ENCODE measurements at places on chromosomes 3 and 15.

DNA sequence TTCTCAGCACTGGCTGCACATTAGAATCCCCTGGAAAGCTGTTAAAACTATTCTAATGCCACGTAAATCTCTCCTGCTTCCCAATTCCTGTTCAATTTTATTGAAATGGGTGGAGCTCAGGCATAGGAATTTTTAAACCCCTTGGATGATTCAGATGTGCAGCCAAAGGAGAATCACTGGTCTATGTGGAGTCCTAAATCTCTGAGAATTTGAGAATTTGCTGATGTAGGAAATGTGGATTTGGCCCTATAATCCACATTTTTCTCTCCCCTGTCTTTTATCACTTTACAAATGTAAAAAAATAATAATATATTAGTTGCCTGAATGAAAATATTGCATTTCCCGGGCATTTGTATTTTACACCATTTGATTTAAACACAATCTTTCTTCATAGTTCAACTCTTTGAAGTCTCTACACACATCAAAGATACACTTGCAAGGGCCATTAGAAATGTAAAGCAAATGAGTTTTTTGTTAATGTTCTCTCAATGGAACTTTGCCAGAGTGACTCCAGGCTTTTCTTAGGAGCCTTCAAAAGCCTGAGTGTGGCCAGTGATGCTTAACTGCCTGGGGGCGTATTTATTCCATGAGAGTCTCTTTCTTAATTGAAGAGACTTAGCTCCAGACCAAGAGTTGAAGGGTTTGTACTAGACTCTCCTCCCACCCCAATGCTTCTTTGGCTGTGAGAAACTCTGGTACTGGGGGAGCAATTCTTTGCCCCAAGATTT, 48.8 kb upstream of the PTX3 start:
- H3K27me3 ChIP-seq = no peaks in the 10 kb centered on the region
- no peaks in the 10 kb centered on the region for H3K4me1 ChIP-seq
- no peak overlapping the region for H3K27ac ChIP-seq
- DNase-seq = no peak
- H3K4me3 ChIP-seq = no peak overlapping the region
- no peaks in the 10 kb centered on the region for H3K36me3 ChIP-seq

DNA sequence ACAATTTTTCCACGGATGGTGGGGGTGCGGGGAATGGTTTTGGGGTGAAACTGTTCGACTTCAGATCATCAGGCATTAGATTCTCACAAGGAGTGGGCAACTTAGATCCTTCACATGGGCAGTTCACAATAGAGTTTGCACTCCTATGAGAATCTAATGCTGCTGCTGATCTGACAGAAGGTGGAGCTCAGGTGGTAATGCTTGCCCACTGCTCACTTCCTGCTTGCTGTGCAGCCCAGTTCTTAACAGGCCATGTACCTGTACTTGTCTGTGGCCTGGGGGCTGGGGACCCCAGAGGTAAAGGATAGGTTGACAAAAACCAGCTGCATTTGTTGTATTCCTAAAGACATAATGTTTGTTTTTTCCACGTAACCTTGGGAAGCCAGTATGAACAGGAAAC, 16.0 kb downstream of the DZIP3 start:
- H3K4me3 ChIP-seq = no peak overlapping the region
- no peak for DNase-seq
- no peak overlapping the region for H3K27ac ChIP-seq
- no peaks in the 10 kb centered on the region for H3K27me3 ChIP-seq
- peaks cover 30% of the 10 kb centered on the region for H3K4me1 ChIP-seq

- peaks cover 2% of the 10 kb centered on the region for H3K4me1 ChIP-seq
- no peak overlapping the region for H3K4me3 ChIP-seq
- H3K27ac ChIP-seq = no peak overlapping the region
These were observed 62.9 kb upstream of the LRRFIP2 start for GRCh38 chr3:37237252-37237651.

DNA sequence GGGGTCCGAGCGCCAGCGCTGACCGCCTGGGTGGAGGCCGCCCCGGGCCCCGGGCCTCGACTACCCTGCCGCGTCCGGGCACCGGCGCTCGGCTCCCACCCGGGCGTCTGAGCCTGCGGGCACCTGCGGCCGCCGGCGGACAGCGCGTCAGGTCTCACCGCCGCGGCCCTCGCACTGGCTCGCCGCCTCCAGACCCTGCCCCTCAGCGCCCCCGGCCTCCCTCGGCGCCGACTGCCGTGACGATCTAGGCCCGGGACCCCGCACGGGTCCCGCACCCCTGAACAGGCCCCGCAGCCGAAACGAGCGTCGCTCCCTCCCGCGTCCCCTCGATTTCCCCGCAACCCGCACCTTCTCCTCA, 297 bp downstream of the PRC1 start:
- H3K27ac ChIP-seq = peak overlapping the region; percentile 96
- peaks cover 23% of the 10 kb centered on the region for H3K4me1 ChIP-seq
- DNase-seq = no peak
- peak overlapping the region; percentile 99 for H3K4me3 ChIP-seq
- H3K27me3 ChIP-seq = no peaks in the 10 kb centered on the region

- peaks cover 50% of the 10 kb centered on the region for H3K27me3 ChIP-seq
- H3K27ac ChIP-seq = no peak overlapping the region
- peaks cover 15% of the 10 kb centered on the region for H3K4me1 ChIP-seq
- H3K4me3 ChIP-seq = no peak overlapping the region
- H3K36me3 ChIP-seq = no peaks in the 10 kb centered on the region
These were observed 2.2 kb upstream of the EPHB3 start for GRCh38 chr3:184559336-184559735.

GRCh38 chr15:92629276-92629974, 26.1 kb downstream of the FAM174B start:
- DNase-seq = no peak
- H3K27ac ChIP-seq = no peak overlapping the region
- H3K27me3 ChIP-seq = peaks cover 4% of the 10 kb centered on the region
- no peak overlapping the region for H3K4me3 ChIP-seq
- no peaks in the 10 kb centered on the region for H3K4me1 ChIP-seq
- no peaks in the 10 kb centered on the region for H3K36me3 ChIP-seq

DNA sequence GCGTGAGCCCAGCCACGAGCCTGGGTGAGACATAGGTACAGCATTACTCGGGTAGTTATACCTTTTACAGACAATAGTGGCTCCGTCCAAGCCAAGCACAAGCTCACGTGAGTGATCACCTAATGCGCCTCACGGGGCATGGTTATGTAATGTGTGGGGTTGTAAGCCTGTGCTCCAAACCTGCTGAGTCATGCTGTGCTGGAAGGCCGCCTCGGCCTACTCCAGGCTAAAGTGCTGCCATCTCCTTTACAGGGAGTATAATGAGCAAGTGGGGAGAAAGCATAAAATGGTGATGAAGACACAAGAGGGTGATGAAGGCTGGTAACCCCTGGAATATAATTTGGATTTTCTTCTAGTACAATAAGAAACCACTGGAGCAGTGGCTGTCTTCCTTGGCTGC, 175.8 kb upstream of the STT3B start:
- DNase-seq = no peak
- H3K4me1 ChIP-seq = no peaks in the 10 kb centered on the region
- no peaks in the 10 kb centered on the region for H3K36me3 ChIP-seq
- no peak overlapping the region for H3K4me3 ChIP-seq
- H3K27me3 ChIP-seq = peaks cover 2% of the 10 kb centered on the region

GRCh38 chr15:92122259-92122658, 268.8 kb downstream of the SLCO3A1 start:
- no peaks in the 10 kb centered on the region for H3K4me1 ChIP-seq
- no peak overlapping the region for H3K27ac ChIP-seq
- peaks cover 2% of the 10 kb centered on the region for H3K27me3 ChIP-seq
- DNase-seq = no peak
- H3K36me3 ChIP-seq = no peaks in the 10 kb centered on the region

DNA sequence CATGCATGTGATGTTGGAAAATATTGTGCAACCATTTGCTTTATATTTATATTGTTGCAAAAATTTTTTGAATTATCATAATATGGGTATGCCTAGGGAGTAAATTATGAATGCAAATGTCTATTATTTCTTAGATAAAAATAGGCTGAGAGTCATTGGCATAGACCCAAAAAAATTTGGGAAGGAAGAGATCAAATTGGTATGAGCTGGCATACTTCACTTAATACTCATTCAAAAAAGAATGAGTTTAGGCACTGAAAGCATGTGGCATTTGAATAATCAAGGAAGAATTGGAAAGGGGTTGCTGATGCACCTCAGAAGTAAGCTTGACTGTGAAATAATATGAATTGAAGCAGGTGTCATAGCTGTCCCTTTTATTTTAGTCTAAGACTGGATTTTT, 764.0 kb upstream of the DPPA4 start:
- no peaks in the 10 kb centered on the region for H3K27me3 ChIP-seq
- no peak overlapping the region for H3K27ac ChIP-seq
- DNase-seq = no peak
- H3K4me1 ChIP-seq = no peaks in the 10 kb centered on the region
- H3K36me3 ChIP-seq = no peaks in the 10 kb centered on the region

DNA sequence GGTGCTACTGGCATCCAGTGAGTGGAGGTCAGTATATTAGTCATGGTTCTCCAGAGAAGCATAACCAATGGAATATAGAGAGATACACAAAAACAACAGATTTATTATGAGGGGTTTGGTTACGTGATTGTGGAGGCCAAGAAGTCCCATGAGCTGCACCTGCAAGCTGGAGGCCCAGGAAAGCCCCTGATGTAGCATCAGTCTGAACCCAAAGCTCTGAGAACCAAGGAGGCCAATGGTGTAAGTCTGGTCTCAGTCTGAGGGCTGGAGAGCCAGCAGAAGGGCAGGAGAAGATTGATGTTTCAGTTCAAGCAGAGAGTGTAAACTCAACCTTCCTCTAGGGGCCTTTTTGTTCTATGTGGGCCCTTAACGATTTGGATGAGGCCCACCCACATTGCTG, 144.1 kb downstream of the KLF13 start:
- no peak for DNase-seq
- no peak overlapping the region for H3K4me3 ChIP-seq
- H3K36me3 ChIP-seq = no peaks in the 10 kb centered on the region
- H3K27ac ChIP-seq = no peak overlapping the region
- H3K4me1 ChIP-seq = peaks cover 52% of the 10 kb centered on the region

GRCh38 chr3:143648708-143649107, 199.6 kb downstream of the SLC9A9 start:
- peaks cover 16% of the 10 kb centered on the region for H3K36me3 ChIP-seq
- DNase-seq = no peak
- H3K27ac ChIP-seq = no peak overlapping the region
- no peak overlapping the region for H3K4me3 ChIP-seq
- H3K4me1 ChIP-seq = peaks cover 12% of the 10 kb centered on the region

DNA sequence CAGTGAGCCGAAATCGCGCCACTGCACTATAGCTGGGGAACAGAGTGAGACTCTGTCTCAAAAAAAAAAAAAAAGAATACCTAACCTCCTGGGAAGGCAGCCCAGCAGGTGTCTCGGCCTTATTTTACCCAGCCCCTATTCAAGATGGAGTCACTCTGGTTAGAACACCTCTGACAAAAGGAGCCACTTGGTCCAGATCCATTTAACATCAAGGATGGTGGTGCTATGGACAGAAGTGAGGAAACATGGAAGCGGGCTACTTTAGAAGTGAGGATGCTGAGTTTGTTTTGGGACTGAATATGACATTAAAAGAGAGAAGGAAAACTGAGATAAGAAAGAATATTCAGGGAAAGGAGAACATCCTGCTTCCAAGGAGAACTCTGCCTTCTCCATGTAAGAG, 14.7 kb downstream of the GLDN start:
- peaks cover 2% of the 10 kb centered on the region for H3K4me1 ChIP-seq
- no peak for DNase-seq
- H3K27ac ChIP-seq = no peak overlapping the region
- no peak overlapping the region for H3K4me3 ChIP-seq

DNA sequence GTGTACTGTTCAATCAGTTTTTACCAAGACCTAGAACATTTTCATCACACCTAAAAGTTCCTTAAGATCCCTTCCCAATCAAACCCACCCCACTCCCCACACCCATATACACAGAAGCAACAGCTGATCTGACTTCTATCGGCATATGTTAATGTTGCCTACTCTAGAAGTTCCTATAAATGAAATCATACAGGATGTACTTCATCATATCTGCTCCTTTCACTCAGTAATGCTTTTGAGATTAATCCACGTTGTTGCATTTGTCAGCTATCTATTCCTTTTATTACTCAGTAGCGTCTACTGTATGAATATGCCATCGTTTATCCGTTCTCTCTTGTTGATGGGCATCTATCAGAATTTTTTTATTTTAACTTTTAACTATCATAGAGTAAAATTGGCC, 14.3 kb upstream of the FILIP1L start:
- H3K4me1 ChIP-seq = no peaks in the 10 kb centered on the region
- H3K4me3 ChIP-seq = no peak overlapping the region
- DNase-seq = no peak
- H3K27me3 ChIP-seq = no peaks in the 10 kb centered on the region
- no peaks in the 10 kb centered on the region for H3K36me3 ChIP-seq
- H3K27ac ChIP-seq = no peak overlapping the region

- no peaks in the 10 kb centered on the region for H3K27me3 ChIP-seq
- no peak overlapping the region for H3K27ac ChIP-seq
- peaks cover 12% of the 10 kb centered on the region for H3K4me1 ChIP-seq
- peaks cover 57% of the 10 kb centered on the region for H3K36me3 ChIP-seq
These were observed 94.3 kb downstream of the XRN1 start for GRCh38 chr3:142353571-142353970.

DNA sequence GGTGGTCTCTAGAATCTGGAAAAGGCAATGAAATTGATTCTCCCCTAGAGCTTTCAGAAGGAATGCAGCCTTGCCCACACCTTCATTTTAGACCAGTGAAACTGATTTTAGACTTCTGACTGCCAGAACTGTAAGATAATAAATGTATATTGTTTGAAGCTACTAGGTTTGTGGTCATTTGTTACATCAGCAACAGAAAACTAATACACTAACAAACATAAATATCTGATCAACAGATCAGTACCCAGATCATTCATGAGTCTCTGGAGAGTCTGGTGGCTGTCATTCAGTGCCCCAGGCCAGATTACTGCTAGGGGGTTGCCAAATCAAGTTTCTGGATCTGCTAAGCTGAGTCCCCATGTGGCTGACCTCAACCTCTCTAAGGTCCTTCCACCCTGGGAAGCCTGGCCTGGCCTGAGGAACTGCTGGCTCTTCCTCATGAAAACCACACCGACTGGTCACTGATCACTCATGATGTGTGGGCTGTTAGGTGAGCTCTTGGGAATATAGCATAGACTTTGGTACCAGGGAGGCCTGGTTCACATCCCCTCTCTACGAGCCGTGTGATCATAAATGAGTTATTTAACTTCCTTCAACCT, 11.1 kb upstream of the LACTB start:
- H3K27me3 ChIP-seq = peaks cover 8% of the 10 kb centered on the region
- H3K36me3 ChIP-seq = no peaks in the 10 kb centered on the region
- no peak for DNase-seq
- no peak overlapping the region for H3K4me3 ChIP-seq

- no peak for DNase-seq
- H3K36me3 ChIP-seq = peaks cover 1% of the 10 kb centered on the region
- no peaks in the 10 kb centered on the region for H3K27me3 ChIP-seq
- no peak overlapping the region for H3K27ac ChIP-seq
These were observed 162.8 kb downstream of the SLC9A9 start for GRCh38 chr3:143685491-143685890.

DNA sequence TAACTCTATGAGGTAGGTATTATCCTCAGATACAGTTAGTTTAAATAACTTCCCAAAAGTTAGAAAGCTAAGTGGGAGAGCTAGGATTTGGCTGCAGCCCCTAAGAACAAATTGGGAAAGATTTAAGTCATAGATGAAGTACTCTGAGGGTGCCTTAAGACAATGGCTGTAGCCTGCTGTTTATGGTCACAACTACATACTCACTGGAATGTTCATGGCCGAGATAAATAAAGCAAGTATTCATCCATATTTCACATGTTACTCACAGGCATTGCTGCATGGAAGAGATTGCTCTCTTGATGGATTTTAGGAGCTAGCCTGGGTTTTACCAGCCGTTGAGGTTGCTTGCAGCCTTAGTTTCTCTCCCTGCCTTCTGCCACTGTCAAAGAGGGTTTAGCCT, 145.0 kb downstream of the CMSS1 start:
- H3K27me3 ChIP-seq = no peaks in the 10 kb centered on the region
- no peak overlapping the region for H3K4me3 ChIP-seq
- no peak overlapping the region for H3K27ac ChIP-seq
- peaks cover 12% of the 10 kb centered on the region for H3K36me3 ChIP-seq
- DNase-seq = no peak
- H3K4me1 ChIP-seq = peaks cover 11% of the 10 kb centered on the region
